ENCODE measurements at places on chromosomes 4 and X. TPM values are rescaled to one million over a fixed set of nuclear protein-coding genes. Genes with fewer than 3 reads are reported as not detected.

The IRF2 gene
- 20.4 TPM for polyA plus RNA-seq

The GSX2 gene
- not detected for polyA plus RNA-seq

The PPP1R2C gene
- polyA plus RNA-seq: not detected

The CASK gene
- 7.3 TPM for polyA plus RNA-seq

The SEL1L3 gene
- polyA plus RNA-seq: 16.6 TPM

All from stomach (tissue), 19 donors.